SW480 (cell line): ENCODE measurements at places on chromosomes 13 and 19.

GRCh38 chr19:58265100-58265499 lies 13.7 kb upstream of the ZNF8 start:
- no peak for DNase-seq

GRCh38 chr19:37329686-37330085 lies 41.2 kb upstream of the ZNF527 start:
- DNase-seq: no peak

GRCh38 chr13:49690995-49691784 lies at the start of gene EBPL:
Gene EBPL, minus strand, starts transcription at chr13:49691486. Its CDS starts 62 bp downstream, at chr13:49691424.
- peak; percentile 91 for DNase-seq

GRCh38 chr19:33740811-33741396 lies 55.8 kb upstream of the KCTD15 start:
- peak; percentile 50 for DNase-seq

DNA sequence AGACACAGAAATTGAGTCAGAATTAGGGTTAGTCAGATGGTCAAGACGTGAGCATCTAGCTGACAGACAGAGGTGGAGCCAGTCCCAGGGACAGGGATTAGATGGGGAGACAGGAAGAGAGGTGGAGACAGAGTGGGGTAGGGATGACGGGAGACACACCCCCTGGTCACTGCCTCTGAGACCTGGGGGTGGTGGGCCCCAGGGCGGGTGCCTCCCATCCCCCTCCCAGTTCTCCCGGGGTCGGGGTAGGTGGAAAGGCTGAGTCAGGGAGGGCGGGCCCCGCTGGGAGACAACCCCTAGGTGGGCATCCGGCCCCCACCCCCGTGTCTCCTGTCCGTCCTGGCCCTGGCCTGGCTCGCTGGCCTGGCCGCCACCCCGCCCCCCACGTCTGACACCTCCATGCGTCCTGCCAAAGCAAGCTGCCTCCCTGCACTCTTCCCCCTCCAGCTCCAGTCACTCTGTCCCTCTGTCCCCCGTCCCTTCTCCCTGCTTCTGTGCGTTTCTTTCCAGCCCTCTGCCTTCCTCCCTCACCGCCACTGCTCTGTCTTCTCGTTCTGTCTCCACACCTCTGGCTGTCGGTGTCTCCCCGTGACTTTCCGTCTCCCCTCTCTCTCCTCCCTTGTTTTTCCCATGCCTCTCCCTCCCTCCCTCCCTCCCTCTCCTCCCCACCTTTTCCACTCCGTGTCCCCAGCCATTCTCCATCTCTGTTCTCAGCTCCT lies 15.1 kb downstream of the CCDC97 start:
- DNase-seq: peak; percentile 72

DNA sequence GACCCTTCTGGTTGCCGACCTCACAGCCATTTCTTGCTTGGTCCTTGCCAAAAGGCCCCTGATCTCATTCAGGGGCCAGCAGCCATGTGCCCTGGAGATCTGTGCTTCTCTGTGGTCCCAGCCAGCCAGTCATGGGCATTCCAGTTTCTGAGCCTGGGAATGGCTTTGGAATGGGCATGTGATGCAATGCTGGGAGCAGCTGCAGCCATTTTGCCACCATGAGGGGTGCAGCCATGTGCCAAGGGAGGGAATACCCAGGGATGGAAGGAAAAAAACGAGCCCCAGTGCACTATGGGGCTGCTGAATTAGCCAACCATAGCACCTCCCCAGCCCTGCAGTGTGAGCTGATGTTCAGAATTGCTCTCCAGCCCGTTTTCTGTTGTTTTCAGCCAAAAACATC lies 26.3 kb downstream of the F2RL3 start:
- DNase-seq: no peak

GRCh38 chr13:105465251-105465650 lies 1070.2 kb downstream of the EFNB2 start:
- DNase-seq: no peak

- DNase-seq: no peak
Observed at GRCh38 chr13:33106656-33107360, 90.6 kb downstream of the KL start.

GRCh38 chr13:49536144-49536873 lies 40.6 kb downstream of the PHF11 start:
- DNase-seq: no peak

DNA sequence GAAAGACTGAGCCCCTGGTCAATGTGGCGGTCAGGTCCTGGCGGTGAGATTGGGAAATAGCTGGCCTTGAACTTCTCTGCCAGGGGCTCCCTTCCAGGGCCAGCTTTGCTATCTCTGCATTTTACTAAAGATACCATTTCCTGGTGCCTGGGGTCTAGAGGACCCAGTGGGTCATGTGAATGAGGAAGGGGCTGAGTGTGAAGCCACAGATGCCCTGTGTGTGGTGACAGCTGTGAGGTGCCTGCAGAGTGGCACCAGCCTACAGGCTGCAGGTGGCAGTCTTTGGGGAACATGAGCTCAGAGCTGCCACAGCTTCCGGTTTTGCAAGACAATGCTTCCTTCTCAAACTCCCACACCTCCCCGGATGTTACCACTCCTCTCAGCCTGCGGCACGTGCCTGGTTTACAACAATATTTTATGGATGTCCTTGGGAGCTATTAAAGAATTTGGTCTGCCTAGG lies 5.2 kb upstream of the MLNR start:
- DNase-seq: peak; percentile 69

DNA sequence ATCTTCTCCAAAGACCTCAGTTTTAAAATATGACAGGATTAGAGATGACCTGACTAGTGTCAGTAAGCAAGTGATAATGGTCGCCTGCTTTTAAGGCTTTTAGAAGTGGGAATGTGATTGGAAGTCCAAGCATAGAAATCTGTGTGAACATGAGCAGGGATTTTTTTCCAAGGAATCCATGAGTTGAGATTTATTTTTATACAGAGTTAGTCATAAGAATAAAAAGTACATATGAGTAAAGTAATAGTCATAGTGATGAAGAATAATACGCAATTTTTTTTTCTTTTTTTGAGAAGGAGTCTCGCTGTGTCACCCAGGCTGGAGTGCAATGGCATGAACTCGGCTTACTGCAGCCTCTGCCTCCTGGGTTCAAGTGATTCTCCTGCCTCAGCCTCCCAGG lies 1.6 kb downstream of the ZNF546 start:
- no peak for DNase-seq

DNA sequence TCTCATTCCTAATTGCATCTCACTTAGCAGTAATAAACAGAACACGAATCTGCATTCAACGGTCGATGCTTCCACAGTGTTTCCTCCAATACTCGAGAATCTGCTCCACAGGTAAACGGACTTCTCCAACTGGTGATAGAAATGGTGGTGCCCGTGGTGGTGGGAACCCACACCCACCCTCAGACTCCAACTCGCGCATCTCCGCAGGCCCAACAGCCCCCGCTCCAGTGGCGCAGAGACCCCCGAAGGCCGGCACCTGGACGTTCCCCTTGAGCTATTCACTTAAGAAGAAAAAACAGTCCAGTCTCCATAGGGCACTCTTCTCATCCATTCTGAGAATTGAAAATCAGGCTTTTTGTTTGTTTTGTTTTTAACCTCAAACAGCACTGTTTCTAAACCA lies 13.8 kb upstream of the RASA3 start:
- no peak for DNase-seq

DNA sequence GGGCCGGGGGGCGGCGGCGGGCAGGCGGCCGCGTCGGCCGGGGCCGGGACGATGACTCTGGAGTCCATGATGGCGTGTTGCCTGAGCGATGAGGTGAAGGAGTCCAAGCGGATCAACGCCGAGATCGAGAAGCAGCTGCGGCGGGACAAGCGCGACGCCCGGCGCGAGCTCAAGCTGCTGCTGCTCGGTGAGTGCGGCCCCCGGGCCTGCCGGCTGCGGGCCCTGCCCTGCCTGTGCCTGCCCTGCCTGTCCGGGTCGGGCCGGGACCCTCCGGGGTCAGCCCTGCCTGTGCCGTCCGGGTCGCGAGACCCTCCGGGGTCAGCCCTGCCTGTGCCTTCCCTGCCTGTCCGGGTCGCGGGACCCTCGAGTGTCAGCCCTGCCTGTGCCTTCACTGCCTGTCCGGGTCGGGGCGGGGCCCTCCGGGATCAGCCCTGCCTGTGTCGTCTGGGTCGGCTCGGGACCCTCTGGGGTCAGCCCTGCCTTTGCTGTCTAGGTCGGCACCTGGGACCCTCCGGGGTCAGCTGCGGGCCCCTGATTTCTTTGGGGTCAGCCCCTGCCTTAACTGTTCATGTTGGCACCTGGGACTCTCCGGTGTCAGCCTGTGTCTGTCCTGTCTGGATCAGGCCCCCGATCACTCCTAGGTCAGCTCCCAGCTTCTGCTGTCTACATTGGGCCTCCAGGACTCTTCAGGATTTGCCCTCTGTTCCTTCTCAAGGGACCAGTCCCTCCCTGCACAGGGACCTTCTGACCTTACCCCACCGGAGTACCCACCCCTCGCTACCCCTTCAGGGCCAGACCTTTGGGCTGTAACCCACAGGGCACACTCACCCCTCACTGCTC lies 659 bp downstream of the GNA11 start:
- DNase-seq: no peak

- DNase-seq: no peak
Observed at GRCh38 chr19:48108997-48109782, 1.4 kb downstream of the PLA2G4C start.

GRCh38 chr13:48235341-48236135 lies 2.5 kb downstream of the ITM2B start:
- no peak for DNase-seq

DNA sequence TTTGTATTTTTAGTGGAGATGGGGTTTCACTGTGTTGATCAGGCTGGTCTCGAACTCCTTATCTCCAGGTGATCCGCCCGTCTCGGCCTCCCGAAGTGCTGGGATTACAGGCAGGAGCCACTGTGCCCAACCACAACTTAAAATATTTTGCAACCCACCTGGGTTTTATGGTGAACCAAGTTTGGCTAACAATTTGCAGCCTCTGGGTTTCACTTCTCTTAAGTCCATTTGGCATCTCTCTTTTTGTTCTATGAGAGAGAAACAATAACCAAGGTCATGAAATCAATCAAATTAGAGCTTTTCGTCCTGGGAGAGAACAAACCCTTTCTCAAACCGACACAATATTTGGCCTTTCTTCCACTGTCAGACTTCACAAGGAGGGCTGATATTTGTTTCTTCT lies 5.6 kb upstream of the SMAD9 start:
- DNase-seq: no peak
